ENCODE measurements at places on chromosomes 1 and 21.

DNA sequence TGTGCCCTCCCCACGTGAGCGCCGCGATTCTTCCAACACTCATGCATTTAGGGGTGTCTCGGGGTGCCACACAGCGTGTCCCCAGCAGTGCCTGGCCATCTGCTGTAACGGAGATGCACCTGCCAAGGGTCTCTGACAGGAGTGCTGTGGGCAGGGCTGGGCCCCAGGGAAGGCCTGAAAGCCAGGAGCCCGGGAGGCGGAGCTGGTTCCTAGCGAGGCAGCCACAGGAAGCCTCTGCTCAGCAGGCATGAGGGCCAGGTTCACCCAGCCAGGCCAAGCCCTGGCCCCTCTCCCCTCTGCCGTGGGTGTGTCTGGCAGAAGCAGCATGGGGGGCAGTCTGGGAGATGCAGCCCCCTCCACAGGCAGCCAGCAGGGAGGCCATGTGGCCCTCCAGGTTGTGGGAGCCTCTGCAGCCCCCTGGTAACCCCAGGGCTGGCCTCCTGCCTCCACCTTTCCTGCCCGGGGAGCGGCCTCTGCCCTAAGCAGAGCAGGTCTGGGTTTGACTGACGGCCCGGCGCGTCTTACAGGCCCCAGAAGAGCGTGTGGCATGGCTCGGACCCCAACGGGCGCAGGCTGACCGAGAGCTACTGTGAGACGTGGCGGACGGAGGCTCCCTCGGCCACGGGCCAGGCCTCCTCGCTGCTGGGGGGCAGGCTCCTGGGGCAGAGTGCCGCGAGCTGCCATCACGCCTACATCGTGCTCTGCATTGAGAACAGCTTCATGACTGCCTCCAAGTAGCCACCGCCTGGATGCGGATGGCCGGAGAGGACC lies 30.4 kb downstream of the SLC19A1 start:
- no peak for DNase-seq

DNA sequence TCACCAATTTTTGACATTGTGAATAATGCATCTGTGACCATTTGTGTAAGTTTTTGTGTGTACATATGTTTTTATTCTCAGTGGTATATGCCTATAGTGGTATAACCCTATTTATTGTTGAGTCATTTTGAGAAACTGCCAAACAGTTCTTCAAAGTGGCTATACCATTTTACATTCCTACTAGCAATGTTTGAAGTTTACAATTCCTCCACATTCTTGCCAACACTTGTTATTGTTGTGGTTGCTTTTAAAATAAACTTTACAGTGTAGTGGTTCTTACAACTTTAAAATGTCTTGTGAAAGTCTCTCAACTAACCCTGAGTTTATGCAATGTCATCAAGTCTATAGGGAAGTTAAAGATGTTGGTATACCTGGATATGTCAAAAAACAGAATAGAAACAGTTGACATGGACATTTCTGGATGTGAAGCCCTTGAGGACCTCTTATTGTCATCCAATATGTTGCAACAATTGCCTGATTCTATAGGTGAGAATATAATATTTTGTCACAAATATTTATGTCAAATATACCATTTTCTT lies 219.4 kb downstream of the LRRC40 start:
- DNase-seq, result no peak

DNA sequence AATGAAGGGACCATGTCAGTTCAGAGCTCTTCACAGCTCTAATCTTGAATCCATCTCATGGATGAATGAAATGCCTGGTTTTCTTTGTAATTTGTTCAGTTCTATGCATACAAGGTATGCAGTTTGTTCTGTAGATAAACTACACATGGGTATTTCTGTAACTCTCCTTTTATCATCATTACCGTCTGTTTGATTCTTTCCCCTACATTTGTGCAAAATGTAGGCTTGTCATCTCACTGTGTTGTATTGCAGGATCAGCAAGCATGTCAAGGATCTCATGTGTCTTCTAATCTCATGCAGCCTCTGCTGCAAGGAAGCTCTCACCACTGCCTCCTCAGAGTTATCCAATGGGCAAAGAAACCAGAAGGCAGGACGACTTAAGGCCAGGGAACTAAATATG lies 79.3 kb downstream of the OLFML2B start:
- DNase-seq, result no peak

- no peak for DNase-seq
Measured at GRCh38 chr21:38365521-38365920, 108.7 kb downstream of the KCNJ15 start.

DNA sequence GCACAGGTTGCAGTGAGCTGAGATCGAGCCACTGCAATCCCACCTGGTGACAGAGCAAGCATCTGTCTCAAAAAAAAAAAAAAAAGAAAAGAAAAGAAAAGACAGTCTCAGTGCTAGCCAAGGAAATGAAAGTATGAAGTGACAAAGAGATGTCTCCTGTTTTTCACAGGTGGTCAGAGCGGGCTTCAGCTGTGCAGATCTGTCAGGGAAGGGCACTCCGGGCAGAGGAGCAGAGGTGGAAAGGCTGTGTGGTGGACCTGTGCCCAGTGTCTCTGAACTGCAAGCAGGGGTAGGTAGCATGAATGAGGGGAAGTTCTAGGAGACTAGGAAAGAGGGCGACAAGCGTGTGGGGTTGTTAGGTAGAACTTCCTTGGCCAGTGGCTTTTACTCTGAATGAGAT lies 67.5 kb downstream of the CD247 start:
- DNase-seq, result no peak

All from femur (tissue), 1 donor.